ENCODE measurements at places on chromosomes 4 and X.

- peak; percentile 41 for DNase-seq
These were observed 104.0 kb upstream of the MBNL3 start for GRCh38 chrX:132592880-132593279.

DNA sequence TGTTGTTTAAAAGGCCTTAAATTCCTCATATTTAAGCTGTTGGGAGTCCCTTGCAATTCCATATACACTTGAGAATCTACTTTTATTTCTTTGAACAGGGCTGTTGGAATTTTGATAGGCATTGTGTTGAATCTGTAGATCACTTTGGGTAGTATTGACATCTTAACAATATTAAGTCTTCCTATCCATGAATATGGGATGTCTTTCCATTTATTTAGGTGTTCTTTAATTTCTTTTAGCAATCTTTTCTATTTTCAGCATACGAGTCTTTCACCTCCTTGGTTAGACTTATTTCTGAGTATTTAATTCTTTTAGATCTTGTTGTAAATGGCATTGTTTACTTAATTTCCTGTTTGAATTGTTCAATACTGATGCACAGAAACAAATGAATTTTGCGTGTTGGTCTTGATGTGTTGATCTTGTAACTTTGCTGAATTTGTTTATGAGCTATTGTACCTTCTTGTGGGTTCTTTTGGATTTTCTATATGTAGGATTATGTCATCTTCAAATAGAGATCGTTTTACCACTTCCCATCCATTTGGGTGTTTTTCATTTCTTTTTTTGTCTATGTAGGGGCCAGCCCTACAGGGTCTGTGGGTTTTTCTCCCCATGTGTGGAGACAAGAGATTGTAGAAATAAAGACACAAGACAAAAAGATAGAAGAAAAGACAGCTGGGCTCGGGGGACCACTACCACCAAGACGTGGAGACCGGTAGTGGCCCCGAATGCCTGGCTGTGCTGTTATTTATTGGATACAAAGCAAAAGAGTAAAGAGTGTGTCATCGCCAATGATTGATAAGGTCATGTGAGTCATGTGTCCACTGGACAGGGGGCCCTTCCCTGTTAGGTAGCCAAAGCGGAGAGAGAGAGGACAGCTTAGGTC is 18.2 kb upstream of the CTBP1 start:
- DNase-seq = no peak

GRCh38 chrX:8310409-8310808 is 139.3 kb upstream of the VCX2 start:
- DNase-seq = no peak

GRCh38 chr4:10200869-10201268 is 84.3 kb upstream of the WDR1 start:
- no peak for DNase-seq

- no peak for DNase-seq
These were observed 59.3 kb upstream of the MAGED1 start for GRCh38 chrX:51834076-51834475.
